GM12878 (cell line): ENCODE measurements at places on chromosomes 7 and 10. TPM values are rescaled to one million over a fixed set of nuclear protein-coding genes. Genes with fewer than 3 reads are reported as not detected.

DNA sequence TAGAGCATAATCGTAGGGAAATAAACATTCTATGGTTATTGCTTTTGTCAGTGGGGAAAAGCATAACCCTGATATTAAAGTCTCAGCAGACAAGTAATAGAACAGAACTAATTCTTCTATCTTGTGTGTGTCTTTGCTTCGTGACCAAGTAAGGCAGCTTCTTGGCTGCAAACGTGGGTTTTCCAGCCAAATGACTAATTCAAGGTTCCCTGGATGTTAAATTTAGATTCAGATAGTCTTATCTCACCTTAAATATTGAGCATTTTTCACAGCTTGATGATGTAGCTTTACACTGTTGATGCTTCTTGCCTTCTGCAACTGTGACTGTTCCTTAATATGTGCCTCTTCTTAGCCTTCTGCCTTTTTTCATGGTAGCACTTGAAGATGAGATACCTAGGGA, 113.0 kb downstream of the EXOC4 start:
- H3K4me1 ChIP-seq = no peaks in the 10 kb centered on the region
- H3K27me3 ChIP-seq = no peaks in the 10 kb centered on the region
- H3K27ac ChIP-seq = no peak overlapping the region
- no peak overlapping the region for H3K4me3 ChIP-seq
- no peak for DNase-seq
- H3K36me3 ChIP-seq = no peaks in the 10 kb centered on the region

GRCh38 chr7:96997512-96998032, 7.8 kb upstream of the DLX6 start:
- no peak overlapping the region for H3K4me3 ChIP-seq
- H3K27me3 ChIP-seq = peaks cover 26% of the 10 kb centered on the region
- DNase-seq = no peak
- H3K4me1 ChIP-seq = no peaks in the 10 kb centered on the region
- H3K36me3 ChIP-seq = no peaks in the 10 kb centered on the region
- no peak overlapping the region for H3K27ac ChIP-seq

The CHPF2 gene
- 31.3 and 33.1 TPM in 2 replicates for total RNA-seq

The ANKRD61 gene
- 0.18 TPM in 1 of 2 replicates, not detected in the other for total RNA-seq

The PNLIP gene
- total RNA-seq = 1.1 and 2.4 TPM in 2 replicates

DNA sequence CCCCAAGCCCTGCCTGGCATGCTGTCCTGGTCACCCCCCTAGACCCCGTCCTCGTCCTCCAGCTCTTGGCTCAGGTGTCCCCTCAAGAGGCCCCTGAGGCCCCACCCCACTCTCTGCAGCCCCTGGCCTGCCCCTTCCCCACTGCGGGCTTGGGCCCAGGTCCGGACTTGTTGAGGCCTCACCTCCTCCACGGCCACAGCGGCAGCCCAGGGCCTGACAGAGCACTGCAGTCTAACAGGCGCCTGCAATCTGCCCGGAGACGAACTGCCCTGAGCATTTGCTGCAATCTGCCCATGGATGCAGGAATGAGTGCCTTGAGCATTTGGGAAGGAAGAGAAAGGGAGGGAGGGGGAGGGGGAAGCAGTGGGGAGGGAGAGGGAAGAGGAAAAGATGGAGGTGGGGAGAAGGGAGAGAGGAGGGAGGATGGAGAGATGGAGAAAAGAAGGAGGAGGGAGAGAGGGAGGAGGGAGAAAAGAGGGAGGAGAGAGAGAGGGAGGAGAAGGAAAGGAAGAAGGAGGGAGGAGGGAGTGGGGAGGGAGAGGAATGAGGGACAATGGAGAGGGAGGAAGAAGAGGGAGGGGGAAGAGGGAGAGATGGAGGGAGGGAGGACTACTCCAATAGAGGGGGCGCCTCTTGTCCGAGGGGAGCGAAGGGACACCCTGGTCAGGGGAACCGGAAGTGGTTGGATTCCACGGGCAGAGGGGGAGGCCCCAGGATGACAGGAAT, 73.9 kb downstream of the PDGFA start:
- no peak for DNase-seq
- no peaks in the 10 kb centered on the region for H3K4me1 ChIP-seq
